NCI-H510A treated with DMSO at 0.1 percent for 48 hours (cell line): ENCODE measurements at places on chromosomes 5 and 9.

DNA sequence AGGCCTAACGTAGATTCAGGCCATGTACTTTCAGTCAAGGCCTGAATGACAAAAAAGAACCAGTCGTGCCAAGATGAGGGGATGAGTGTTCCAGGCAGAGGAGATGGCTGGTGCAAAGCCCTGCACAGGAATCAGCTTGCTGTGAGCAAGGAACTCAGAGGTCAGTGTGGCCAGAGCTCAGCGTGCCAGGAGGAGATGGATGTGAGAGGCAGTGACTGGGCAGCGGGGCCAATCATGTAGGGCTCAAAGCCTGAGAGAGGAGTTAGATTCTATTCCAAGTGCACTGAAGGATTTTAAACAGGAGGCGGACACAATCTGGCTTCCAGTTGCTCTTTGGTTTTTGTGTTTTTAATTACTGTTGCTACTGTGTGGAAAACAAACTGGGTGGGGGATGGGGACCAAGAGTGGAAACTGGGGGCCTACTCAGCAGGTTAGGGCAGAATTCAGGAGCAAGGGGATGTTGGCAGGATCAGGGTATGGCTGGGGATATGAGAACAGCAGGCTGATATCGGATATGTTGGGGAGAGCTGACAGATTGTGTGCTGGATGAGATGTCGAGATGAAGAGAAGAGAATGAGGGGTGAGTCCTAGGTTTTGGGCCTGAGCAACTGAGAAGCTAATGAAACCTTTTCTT is 64.3 kb downstream of the ANGPTL2 start:
- no peak for DNase-seq

- no peak for DNase-seq
Observed at GRCh38 chr5:99076723-99077640, 148.2 kb upstream of the CHD1 start.

DNA sequence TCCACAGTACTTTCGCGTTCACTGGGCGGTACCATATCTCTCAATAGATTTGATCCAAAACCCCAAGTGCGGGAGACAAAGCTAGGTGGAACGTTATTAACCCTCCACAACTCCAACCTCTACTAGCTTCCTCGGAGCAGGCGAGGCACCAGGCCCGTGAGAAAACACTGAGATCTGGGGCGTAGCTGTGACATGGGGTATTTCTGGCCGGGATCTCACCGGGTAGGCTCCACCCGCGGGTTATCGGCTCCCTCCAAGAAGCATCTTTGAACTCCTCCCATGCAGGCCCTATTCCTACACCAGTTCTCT is 350 bp upstream of the SLC25A46 start:
- no peak for DNase-seq

DNA sequence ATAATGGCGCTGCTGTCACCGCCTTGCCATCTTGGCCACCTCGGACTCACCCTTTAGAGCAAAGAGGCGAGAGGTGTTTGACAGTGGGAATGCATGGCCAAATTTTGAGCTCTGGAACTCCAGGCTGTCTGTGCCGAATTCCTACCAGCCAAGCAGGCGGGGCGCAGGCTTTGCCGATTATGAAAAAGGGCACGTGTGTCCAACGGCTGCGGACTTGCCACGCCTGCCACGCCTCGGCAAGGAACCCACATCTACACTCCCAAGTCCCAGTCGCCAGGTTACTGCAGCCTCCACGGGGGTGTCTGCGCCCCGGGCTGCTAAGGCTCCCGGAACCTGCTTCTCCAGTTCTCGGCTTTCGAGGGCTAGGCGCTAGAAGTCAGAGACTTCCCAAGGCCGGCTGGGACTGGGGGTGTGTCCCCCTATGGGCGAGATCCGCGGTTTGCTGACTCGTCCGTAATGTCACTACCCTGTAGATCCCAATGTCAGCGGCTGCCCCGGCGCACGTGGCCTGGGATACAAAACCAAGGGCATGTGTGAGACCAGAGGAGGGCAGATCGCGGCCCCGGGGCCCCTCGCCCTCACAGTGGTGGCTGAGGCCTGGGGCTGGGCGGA is 2.8 kb downstream of the NPR3 start:
- DNase-seq = no peak

- DNase-seq = no peak
Observed at GRCh38 chr5:118146824-118147223, 841.5 kb downstream of the DTWD2 start.

GRCh38 chr9:109341561-109341960 is 20.7 kb upstream of the EPB41L4B start:
- DNase-seq = no peak

- no peak for DNase-seq
Observed at GRCh38 chr9:92425474-92425873, 1.2 kb upstream of the OMD start.

DNA sequence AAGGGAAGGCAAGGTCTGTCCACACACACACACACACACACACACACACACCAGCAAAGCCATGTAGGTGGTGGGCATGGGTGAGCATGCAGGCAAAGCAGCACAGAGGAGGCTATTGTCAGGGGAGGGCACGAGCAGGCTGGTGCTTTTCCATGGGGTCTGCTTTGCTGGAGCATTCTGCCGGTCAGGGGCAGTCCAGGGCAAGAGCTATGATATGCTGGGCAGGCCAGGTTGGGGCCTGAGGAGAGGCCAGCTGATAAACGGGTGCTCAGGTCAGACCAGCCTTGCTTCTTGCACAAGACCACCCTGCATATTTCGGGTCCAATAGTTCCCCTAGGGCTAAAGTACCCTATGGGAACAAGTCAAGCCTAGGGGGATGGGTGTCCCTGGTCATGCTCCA is 253.9 kb upstream of the DMAC1 start:
- no peak for DNase-seq

DNA sequence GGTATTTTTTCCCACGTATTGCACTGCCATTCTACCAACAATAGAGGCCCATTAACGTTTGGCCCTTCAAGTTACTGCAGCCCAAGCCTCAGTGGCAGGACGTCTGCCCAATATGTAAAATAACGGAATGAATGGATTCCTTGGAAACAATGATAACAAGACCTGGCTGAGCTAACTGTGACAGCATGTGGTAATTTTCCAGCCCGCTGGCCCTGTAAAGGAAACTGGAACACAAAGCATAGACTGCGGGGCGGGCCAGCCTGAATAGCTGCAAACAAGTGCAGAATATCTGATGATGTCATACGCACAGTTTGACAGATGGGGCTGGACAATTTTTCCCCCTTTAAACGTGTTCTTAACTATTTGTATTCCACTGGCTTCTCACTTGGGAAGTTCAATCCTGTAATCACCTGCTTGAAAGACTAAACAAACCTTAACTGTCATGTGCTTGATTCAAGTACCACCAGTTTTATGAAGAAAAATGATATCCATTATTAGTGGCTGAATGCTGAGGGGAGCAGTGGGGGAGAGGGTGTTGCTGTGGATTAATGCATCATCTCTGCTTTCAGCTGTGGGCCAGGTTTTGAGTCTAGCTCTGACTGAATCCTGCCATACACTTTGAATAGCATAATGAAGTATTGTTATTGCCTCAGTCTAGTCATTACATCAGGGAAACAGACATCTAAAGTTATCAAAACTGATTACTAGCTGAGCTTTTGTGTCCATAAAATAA is 323.9 kb downstream of the TMEM161B start:
- peak; percentile 0 for DNase-seq

GRCh38 chr5:109921735-109922380 is 232.1 kb downstream of the MAN2A1 start:
- DNase-seq = no peak

- DNase-seq = no peak
Observed at GRCh38 chr9:79796411-79796810, 224.6 kb downstream of the TLE4 start.

DNA sequence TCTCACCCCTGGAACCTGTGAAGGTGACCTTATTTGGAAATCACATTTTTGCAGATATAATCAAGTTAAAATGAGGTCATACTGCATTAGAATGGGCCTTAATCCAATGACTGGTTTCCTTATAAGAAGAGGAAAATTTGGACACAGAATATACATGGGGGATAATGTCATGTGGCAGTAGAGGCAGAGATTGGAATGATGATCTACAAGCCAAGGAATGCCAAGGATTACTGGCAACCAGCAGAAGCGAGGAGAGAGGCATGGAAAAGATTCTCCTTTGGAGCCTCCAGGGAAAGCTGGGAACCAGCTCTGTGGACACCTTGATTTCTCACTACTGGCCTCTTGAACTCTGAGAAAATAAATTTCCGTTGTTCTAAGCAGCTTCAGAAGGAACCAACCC is 20.2 kb upstream of the CEP78 start:
- no peak for DNase-seq

DNA sequence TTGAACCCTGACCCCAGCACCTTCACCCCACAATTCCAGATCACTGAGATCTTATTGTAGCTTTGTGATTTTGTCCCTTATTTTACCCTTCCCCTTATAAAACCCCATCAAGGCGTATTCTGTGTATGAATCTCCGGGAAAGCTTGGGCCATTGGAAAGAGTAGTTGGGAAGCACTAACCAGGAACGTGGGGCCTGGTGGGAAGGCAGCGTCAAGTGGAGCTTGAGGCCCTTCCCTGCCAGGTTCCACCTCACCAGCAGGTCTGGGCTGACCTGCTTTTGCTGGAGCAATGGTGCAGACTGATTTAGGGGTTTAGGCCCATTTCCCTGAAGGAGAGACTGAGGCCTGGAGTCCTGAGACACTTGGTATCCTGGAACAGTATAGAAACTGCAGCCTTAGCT is 9.3 kb downstream of the PHF2 start:
- DNase-seq = no peak

- DNase-seq = no peak
Observed at GRCh38 chr5:58412932-58413331, 47.0 kb downstream of the PLK2 start.

DNA sequence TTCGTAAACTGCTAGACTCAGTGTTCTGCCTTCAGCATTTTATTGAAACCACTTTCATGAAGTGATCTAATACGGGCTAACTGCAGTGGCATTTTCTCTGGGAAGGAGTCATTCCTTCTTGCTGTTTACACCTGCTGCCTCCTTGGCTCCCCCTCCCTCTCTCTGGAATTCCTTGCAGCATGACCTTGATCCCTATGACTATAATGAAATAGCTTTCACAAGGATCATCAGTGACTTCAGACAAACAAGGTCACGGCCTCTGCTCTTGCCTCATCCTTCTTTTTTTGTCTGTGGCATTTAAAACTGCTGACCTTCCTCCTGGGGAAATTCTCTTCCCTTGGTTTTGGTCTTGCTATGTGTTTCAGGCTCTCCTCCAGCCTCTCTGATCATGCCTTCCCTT is 90.2 kb downstream of the ZNF462 start:
- DNase-seq = no peak

DNA sequence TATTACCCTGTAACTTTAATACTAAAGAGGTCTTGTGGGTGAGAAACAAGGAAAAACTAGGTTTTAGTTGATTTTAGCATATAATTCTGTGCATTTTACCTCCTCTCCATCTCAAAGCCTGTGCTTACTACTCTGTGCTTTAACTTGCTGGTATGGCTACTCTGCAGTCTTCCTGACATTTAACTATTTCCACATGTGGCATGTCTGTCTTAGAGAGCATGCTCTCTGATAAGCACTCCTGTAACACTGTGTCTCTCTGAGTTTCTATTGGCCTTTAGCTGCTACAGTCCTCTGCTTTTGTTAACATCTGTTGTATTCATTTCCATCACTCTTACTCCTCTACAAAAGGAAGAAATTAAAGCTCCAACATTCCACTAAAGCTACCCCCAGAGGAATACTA is 418.3 kb downstream of the RAB3C start:
- no peak for DNase-seq

GRCh38 chr5:56819060-56819881 is 3.9 kb downstream of the MAP3K1 start:
- DNase-seq = no peak

GRCh38 chr5:79495311-79495710 is 18.6 kb downstream of the HOMER1 start:
- DNase-seq = peak; percentile 32

DNA sequence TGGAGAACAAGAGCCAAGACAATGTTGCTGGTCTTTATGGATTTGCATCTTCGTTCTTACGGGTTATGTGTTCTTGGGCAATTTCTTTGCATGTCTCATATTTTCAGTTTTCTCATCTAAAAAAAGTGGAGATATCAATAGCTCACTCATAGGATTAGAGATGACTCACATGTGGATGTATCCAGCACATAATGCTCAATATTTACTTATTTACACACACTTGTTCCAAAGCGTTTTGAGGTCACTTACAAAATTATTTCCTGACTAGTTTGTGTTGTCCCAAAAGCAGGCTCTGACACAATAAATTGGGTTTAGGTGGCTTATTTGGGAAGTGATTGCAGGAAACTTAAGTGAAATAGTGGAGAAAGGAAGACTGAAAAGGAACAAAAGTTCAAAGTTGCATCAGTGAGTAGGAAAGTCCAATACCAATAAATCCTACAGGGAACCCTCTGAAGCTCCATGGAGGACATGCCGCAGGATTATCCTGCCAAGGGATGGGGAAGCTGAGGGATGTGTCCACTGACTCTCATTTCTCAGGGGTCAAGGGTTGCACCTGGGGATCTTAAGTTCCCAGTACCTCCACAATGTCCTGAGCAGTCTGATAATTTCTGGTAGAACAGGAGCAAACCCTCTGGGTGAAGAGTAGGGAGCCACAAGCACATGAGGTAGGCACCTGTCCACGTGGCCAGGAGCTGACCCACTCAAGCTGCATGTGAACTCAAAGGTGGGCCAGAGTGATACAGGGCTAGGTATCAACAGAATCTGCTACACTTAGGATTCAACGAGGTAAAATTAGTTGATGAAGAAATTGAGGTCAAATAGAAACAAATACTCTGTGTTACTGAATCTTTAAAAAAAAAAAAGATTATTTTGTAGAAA is 37.4 kb upstream of the SLC44A1 start:
- DNase-seq = no peak

- no peak for DNase-seq
Observed at GRCh38 chr9:137063311-137064026, 6.9 kb downstream of the SAPCD2 start.

GRCh38 chr5:176875783-176876505 is 23.2 kb downstream of the HK3 start:
- no peak for DNase-seq

GRCh38 chr5:154576429-154576806 is 98.4 kb upstream of the HAND1 start:
- no peak for DNase-seq

DNA sequence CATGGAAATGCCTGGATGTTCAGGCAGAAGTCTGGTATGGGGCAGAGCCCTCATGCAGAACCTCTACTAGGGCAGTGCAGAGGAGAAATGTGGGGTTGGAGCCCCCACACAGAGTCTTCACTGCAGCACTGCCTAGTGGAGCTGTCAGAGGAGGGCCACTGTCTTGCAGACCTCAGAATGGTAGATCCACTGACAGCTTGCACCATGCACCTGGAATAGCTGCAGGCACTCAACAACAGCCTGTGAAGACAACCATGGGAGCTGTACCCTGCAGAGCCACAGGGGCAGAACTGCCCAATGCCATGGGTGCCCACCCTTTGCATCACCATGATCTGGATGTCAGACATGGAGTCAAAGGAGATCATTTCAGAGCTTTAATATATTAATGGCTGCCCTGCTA is 36.9 kb downstream of the TRIP13 start:
- DNase-seq = no peak

GRCh38 chr5:56402266-56403220 is 169.4 kb upstream of the ANKRD55 start:
- no peak for DNase-seq

- no peak for DNase-seq
Observed at GRCh38 chr5:749101-749670, 35.3 kb downstream of the ZDHHC11B start.

- DNase-seq = no peak
Observed at GRCh38 chr9:108416324-108416723, 439.5 kb downstream of the ACTL7B start.
